Renal pelvis (tissue), 12 donors: ENCODE measurements at places on chromosomes 2 and 18.

- no peak for DNase-seq
Observed at GRCh38 chr2:27870724-27871123, 19.5 kb downstream of the RBKS start.

- no peak for DNase-seq
Observed at GRCh38 chr2:179044500-179044899, 5.4 kb downstream of the CCDC141 start.

- no peak for DNase-seq
Observed at GRCh38 chr2:45218931-45219339, 209.7 kb upstream of the SIX2 start.

- no peak for DNase-seq
Observed at GRCh38 chr18:62506495-62507143, 16.2 kb upstream of the ZCCHC2 start.

- DNase-seq, result no peak
Observed at GRCh38 chr18:47953471-47953931, 23.0 kb upstream of the SMAD2 start.

- no peak for DNase-seq
Observed at GRCh38 chr2:113169586-113169985, 4.2 kb upstream of the PSD4 start.
